ENCODE measurements at places on chromosomes 3 and 15.

DNA sequence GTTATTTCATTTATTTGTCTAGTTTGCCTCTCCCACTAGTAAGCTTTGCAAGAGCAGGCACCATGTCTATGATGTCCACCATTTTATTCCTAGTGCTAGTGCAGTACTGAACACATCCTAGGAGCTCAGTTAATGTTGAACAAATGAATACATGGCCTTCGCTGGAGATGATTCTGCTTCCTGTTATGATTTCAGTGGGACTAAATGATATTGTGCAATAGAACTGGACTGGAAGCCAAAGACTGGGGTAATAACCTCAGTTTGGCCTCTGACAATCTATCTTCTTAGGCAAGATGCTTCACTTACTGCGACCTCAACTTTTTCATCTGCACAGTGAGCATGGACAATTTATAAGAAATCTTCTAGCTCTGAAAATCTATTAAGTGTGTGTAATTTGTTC lies 191.3 kb downstream of the ADAMTSL3 start:
- DNase-seq: no peak

- DNase-seq: no peak
These were observed 6.9 kb downstream of the INAFM2 start for GRCh38 chr15:40330368-40330836.

DNA sequence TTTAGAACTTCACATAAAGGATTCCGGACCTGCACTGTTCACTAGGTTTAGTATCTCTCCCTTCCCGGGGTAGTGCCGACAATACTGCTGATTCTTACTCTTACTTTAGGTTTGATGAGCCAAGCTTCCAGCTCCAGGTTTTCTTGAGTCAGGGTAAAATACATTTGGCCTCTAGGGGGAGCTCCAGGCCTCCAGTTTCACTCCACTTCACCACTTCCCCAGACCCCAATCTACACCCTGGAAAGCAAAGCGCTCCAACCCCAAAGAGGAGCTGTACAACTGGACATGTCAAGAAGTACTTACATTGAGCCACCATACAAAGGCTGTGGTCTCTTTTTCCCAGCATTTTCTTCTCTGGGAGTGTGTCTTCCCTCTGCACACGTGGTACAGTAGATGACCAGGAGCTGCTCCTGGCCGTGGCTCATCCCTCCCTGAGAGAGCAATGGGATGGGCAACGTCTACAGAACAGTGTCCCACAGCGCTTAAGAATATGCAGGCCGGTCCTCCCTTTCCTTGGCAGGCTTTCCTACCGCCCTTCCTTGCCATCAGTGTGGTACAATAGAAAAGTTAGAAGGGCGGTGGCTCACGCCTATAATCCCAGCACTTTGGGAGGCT lies 93.9 kb upstream of the CCDC80 start:
- DNase-seq: peak; percentile 64

DNA sequence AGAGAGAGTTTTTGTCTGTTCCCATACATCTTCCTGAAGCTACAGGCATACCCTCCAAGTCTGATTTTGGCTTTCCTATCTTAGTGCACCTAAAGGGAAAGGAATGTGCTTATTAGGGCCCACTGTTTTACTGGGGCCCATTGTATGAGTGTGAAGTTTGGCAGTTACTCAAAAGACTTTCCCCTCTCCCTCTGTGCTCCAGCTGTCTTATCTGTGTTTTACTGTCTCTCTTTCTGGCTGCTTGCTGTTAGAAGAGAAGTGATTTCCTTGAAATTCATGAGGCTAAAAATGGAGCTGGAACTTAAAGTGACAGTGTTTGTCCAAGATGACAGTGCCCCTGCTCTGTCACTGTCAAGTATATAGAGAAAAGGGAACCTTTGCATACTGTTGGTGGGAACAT lies 436.2 kb downstream of the OCA2 start:
- DNase-seq: no peak

GRCh38 chr15:99472416-99473145 lies 93.2 kb upstream of the MEF2A start:
- DNase-seq: no peak

GRCh38 chr15:66364944-66365528 lies 8.6 kb upstream of the TIPIN start:
- DNase-seq: no peak

DNA sequence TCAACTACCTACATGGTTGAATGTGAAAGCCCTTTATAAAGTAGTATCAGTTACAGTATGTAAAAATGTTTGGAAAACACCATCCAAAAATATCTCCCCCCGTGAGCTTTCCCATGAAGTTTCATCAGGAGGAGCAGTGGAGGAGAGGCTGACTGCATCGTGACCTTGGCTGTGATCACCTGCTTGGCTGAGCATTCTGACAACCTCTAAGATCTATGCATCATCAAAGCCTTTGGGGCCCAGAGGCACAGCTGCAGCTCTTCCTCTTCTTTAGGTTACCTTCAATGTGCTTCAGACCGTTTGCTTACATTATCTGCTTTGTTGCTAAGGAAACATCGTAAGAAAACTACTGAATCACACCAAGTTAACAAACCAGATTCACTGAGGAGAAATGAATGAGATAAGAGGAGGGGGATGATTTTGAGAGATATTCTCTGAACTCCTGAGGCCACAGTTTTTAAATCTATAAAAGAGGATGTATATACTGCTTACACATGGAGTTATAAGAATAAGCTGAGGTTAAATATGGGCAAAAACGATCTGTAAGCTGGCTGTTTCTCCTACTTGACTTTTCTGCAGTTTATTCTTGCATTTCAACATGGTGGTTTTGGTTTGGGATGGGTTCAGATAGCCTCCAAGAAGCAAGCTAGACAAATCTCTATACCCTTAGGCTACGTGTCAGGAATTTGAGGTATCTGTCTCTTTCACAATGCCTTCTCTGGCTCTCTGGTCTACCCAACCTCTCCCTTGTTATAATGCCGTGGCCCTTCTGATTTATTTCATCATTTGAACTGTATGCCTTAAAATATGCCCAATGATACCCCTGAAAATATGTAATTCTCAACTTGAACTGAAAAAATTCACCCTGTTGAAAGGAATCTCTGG lies 4.0 kb downstream of the GCSAM start:
- DNase-seq: peak; percentile 43

GRCh38 chr15:63792584-63792983 lies 41.2 kb downstream of the HERC1 start:
- no peak for DNase-seq

DNA sequence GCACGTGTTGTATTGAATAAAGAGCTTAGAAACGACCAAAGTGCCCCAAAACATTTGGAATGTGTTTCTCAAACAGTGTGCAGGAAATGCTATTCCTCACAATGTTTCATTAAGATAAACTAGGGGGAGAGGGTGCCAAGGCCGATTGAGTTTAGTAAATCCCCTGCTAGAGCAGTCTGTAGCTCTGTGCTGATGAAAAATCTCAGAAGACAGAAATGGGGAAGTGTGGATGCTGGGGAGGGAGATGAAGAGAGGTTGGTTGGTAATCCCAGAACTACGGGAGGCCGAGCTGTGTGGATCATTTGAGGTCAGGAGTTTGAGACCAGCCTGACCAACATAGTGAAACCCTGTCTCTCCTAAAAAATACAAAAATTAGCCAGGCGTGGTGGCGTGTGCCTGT lies 121.2 kb downstream of the FOXB1 start:
- DNase-seq: no peak

GRCh38 chr3:37243820-37244748 lies 69.7 kb upstream of the LRRFIP2 start:
- peak; percentile 25 for DNase-seq

GRCh38 chr3:436053-436452 lies 239.5 kb downstream of the CHL1 start:
- no peak for DNase-seq

DNA sequence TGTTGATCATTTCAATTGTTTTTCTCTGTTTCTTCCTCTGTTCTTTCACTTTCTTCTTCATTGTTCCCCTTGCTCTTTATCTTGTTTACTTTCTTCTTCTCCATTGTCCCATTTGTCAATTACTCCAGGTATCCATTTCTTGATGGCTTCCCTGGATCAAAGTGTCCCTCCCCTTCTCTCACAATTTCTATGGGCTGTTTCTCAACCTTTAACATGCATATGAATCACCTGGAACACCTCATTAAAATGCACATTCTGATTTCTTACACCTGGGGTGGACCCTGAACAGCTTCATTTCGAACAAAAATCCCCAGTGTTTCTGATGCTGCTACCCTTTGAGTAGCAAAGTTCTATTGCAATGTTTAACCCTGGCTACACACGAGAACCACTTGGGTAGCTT lies 454.8 kb downstream of the EPHA6 start:
- DNase-seq: no peak

GRCh38 chr3:184058029-184058428 lies 5.2 kb downstream of the HTR3C start:
- no peak for DNase-seq

DNA sequence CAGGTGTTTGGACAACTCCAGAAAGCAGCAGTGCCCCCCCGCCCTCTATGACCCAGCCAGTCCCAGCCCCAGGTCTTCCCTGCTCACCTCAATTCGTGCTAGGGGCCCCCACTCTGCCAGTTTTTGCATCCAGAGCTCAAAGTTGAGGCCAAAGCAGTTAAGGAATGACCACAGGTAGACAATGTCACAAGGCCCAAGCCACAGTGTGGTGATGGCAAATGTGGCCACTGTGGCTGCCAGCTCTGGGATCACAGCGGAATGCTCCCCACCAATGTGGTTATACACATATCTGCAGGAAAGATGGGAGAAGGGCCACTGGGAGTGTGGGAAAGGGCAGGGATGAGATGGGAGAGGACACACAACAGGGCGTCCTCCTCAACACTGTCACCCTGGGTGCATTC lies 8.2 kb downstream of the KLHL40 start:
- no peak for DNase-seq

- no peak for DNase-seq
These were observed 308.0 kb upstream of the THRB start for GRCh38 chr3:24802614-24803013.

DNA sequence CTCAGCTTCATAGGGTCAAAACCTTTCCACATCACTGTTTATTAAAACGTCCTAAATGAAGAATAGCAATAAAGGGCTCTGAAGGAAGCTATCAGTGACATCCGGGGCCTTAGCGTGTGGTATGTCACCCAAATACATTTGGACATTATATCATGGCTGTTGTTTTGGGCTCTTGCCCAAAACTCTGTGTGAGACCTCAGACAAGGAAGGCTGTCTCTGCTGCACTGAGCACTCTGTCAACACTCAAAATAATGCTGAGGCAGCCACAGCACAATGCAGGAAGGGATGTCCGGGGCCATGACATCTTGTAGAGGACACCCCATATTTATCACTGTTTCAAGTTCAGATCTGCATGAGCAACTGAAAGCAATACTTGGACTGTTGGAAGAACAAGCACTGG lies 293.8 kb upstream of the WNT5A start:
- no peak for DNase-seq

GRCh38 chr15:78060232-78060631 lies 17.3 kb downstream of the TBC1D2B start:
- DNase-seq: no peak

DNA sequence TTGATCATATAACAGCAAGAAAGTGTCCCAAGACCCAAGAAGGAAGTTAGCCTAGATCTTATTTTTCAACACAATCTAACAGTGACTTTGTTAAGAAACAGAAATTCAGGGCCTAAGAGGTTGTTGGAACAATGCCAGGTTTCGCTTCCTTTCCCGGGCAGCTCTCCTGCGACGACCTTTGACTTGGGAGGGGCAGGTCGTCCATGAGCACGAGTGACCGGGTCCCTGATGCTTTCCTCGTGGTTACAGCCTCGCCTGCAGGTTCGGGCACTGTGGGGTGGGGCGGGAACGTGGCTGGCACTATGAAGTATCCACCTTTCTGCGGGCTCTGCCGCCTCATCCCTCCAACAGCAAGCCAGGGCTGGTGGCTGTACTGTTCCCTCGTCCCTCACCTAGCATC lies 90.1 kb upstream of the RGMA start:
- no peak for DNase-seq

DNA sequence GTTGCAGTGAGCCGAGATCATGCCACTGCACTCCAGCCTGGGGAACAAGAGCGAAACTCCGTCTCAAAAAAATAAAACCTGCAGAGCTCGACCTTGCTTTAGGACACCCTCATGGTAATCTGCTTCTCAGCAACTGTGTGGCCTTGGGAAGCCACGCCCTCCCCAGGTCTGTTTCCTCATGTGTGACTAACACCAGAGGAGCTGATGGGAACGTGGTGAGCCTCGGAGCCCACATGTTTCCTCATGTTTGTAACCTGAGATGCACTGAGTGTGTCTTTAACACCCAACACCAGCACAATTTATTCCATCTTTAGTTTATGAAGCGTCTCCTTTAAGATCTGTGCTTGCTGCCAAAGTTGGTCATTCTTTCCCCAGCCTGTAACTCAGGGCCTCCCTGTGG lies 142.8 kb downstream of the OCA2 start:
- DNase-seq: no peak
